ENCODE measurements at places on chromosomes 7 and 10.

DNA sequence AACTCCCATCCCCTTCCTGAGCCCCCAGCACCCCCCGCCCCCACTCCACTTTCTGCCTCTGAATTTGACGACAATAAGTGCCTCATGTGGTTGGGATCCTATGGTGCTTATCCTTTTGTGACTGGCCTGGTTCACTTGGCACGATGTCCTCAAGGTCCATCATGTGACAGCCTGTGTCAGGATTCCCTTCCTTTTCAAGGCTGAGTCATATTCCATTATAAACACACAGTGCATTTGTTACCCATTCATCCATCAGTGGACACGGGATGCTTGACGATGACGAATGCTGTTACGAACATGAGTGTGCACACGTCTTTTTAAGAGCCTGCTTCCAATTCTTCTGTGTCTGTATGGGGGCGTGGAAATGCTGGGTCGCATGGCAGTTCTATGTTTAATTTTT lies 26.7 kb downstream of the SHH start:
- no peak for ATAC-seq

GRCh38 chr10:69481305-69481704 lies 30.0 kb downstream of the TSPAN15 start:
- no peak for ATAC-seq

DNA sequence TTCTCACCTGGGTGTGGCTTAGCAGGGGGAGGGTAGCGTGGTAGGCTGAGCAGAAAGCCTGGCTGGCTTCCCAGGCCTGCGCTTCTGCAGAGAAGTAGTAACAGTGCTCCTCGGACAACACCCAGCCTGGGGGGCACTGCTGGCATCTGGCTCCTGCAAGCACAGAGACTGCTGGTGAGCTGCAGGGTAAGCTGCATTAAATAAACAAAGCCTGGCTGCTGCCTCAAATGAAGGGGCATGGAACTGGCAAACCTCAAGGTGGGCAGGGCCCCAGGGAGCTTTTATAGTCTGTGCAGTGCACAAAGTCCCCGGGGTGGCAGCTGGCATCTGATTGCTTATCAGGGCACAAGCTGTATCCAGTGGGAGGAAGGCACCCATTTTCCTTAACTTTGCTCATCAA lies 3.9 kb downstream of the KLRG2 start:
- no peak for ATAC-seq

DNA sequence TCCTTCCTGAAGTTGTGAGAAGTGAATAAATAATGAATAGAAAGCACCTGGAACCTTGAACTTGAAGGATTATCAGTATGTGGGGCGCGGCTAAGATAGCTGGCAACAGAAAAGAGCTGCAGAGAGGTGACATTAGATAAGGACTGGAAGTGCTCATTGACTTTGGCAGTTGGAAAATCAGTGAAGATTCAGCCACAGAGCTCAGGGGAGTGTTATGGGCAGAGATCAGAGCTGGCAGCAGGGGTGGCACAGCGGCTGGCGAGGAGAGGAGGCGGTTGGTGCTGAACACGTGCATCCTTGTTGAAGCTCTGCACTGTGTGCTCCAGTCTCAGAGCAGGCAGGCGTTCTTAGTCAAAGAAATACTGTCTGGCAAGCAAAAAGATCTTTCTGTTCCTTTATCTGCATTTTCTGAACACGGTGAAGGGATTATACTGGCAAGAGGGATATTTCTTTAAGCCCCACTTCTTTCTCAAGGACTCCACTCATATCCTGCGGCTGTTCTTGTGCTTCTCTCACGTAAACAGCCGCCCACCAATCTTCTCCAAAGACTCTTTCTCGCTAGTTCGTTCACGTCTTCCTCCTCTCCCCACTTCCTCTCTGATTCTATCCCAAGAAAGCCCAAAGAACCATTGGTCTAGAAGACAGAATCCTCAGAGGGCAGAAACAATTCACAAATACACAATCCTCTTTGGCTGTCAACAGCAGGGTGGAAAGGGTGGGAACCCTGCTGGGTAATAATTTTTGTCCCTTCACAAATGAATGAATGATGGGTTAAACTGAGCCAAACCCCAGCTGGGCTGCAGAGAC lies 38.6 kb upstream of the ADD3 start:
- ATAC-seq, result no peak

- ATAC-seq, result peak; percentile 18
Measured at GRCh38 chr7:66921918-66922486, 977 bp downstream of the TMEM248 start.

- ATAC-seq, result peak; percentile 2
Measured at GRCh38 chr7:2476776-2477446, 713 bp upstream of the GRIFIN start.

DNA sequence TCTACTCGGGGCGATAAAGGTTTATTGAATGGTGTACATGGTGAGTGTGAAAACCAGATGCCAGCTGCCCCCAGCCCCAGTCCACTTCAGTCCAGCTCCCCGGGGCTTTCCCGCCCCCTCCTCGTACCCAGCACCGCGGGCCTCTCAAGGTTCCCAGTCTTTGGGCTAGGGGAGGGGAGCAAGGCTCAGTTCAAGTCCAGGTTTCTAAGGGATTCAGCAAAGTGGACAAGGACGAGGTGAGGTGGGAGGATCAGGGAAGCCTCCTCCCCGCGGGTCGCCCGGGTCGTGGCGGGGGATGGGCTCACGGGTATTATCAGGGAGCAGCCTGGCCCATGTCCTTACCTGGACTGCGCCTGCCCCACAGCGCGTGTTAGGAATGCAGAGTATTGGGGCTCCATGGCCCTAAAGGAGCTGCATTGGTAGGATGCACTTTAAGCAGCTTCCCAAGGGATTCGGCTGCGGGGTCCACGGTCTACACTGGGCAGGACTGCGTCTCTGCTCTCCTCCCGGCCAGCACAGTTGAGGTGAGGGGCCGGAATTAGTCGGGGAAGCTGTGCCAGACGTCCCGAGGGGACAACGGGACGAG lies 541 bp upstream of the PFKFB3 start:
- ATAC-seq, result peak; percentile 46

Measured in SK-N-SH treated with all-trans-retinoic acid at 6 μM for 48 hours (cell line).